ENCODE measurements at places on chromosomes 1 and 21. TPM values are rescaled to one million over a fixed set of nuclear protein-coding genes. Genes with fewer than 3 reads are reported as not detected.

The KCNK2 gene
- total RNA-seq, result not detected

- no peak overlapping the region for H3K4me3 ChIP-seq
- no peak for DNase-seq
- H3K27me3 ChIP-seq, result no peaks in the 10 kb centered on the region
- H3K4me1 ChIP-seq, result no peaks in the 10 kb centered on the region
- H3K27ac ChIP-seq, result no peak overlapping the region
Observed at GRCh38 chr1:159040206-159040605, 30.5 kb downstream of the IFI16 start.

The SPRR4 gene
- total RNA-seq, result not detected

DNA sequence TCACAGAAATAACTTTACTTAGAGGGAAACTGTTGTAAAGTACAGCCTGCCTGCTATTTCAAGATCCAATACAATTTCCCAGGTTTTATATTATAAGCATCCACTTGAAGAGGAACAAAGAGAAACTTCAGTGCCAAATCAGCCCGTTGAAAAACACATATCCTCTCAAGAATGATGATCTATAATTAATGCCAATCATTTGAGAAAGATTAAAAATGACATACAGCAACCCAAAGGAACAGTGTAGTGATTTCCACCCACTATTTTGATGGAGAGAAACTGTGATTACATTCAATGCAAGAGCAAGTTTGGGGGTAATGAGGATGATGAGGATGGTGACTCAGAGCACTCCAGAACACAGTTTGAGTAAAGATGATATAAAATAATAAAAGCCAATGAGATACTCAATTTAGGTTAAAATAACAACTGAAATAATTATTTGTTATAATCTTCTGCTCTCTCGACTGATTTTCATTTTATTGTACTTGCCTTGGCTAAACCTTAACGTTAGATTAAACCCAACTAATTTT lies 715.5 kb downstream of the NCAM2 start:
- no peak overlapping the region for H3K4me3 ChIP-seq
- no peaks in the 10 kb centered on the region for H3K4me1 ChIP-seq
- no peak for DNase-seq
- H3K27ac ChIP-seq, result no peak overlapping the region
- no peaks in the 10 kb centered on the region for H3K36me3 ChIP-seq

The SUSD4 gene
- 2.8 TPM for total RNA-seq

The CRNN gene
- total RNA-seq, result not detected

The SLC35E2B gene
- total RNA-seq, result 77.6 TPM

The SPRR2F gene
- not detected for total RNA-seq

DNA sequence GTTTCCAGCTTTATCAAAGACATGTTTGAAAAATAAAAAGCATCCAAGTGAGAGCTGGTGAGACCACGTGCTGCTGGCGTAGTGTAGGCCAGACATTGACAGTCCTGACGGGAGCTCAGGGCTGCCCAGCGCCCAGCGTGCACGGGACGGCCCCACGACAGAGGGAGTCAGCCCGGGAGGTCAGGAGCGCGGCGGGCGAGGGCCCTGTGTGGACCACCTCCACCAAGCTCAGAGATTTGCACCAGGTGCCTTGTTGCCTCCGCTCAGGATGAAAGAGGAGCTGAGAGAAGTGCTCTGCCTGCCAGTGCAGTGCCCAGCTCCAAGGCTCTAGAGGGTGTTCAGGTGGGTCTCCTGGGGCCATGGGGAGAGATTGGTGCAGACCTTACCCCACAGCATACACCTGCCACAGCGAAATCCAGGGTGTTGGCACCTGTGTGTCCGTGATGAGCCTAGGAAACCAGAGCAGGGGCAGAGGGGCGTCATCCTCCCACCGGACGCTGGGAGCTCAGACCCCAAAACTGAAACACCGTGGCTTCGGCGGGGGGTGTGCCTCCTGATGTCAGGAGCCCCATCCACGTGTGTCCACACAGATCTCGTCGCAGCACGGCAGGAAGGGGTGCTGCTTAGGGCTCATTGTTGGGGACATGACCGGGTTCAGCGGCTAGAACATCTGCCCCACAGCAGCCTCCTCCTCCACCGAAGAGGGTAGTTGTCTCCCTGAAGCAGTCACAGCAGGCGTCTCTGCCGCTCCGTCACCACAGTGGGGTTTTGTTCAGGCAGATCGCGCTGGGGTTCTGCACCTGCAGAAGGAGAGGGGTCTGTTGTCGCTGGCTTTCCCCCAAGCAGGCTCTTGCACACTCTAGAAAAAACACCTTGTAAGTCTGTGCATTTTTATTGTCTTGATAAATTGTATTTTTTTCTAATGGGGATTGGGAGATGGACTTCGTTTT lies 64.2 kb downstream of the POFUT2 start:
- H3K27me3 ChIP-seq, result no peaks in the 10 kb centered on the region
- H3K36me3 ChIP-seq, result peaks cover 21% of the 10 kb centered on the region
- DNase-seq, result no peak
- no peak overlapping the region for H3K4me3 ChIP-seq
- H3K4me1 ChIP-seq, result peaks cover 24% of the 10 kb centered on the region

GRCh38 chr1:23149114-23149513 lies 19.5 kb downstream of the LUZP1 start:
- H3K36me3 ChIP-seq, result no peaks in the 10 kb centered on the region
- no peak overlapping the region for H3K27ac ChIP-seq
- no peak for DNase-seq
- peaks cover 18% of the 10 kb centered on the region for H3K4me1 ChIP-seq
- H3K27me3 ChIP-seq, result no peaks in the 10 kb centered on the region

DNA sequence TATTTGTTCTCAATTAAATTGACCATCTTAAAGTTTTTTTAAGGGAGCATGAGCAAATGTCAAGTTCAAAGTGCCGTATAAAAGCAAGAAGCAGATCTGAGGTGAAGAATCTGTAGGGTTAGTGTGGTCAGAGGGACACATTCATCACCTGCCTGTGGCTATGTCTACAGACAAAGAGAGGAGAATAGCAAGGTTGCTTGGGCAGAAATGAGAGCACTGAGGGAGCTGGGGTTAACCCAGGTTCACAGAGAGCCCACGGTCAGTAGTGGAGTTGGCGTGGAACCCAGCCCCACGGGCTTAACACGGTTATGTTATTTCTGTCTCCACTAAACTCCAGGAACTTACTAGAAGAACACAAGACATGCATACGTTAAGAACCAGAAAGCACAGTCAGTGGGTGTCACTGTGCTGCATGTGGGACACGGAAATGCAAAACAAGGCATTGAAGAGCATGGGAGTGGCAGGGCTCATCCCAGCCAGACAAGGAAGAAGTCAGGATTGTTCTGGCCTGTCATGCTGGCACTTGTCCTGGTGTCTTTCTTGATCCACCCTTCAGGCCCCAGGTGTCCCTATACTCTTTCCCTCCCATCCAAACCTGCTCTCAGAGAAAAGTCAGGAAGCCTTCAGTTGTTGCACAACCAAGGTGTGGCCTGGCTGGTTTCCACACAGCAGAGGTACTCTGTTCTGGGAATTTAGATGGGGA lies 95.5 kb upstream of the IVNS1ABP start:
- H3K4me1 ChIP-seq, result no peaks in the 10 kb centered on the region
- no peak overlapping the region for H3K27ac ChIP-seq
- H3K4me3 ChIP-seq, result no peak overlapping the region
- H3K27me3 ChIP-seq, result no peaks in the 10 kb centered on the region
- no peaks in the 10 kb centered on the region for H3K36me3 ChIP-seq

DNA sequence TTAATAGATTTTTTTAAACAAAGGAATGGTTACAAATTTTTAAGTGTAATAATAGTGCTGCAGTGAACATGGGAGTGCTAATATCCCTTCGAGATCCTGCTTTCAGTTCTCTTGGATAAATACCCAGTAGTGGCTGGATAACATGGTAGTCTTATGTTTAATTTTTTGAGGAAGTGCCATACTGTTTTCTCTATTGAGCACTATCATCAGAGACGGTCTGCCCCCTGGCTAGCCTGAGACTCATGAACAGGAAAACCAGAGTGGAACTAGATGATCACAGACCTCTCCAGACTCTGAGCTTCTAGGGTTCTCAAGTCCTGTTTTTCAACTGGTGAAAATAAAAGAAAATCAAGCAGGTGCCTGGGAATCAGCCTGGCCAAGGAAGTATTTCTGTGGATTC lies 97.3 kb upstream of the MARK1 start:
- DNase-seq, result no peak
- H3K4me3 ChIP-seq, result no peak overlapping the region
- no peaks in the 10 kb centered on the region for H3K36me3 ChIP-seq
- H3K4me1 ChIP-seq, result no peaks in the 10 kb centered on the region
- no peaks in the 10 kb centered on the region for H3K27me3 ChIP-seq

DNA sequence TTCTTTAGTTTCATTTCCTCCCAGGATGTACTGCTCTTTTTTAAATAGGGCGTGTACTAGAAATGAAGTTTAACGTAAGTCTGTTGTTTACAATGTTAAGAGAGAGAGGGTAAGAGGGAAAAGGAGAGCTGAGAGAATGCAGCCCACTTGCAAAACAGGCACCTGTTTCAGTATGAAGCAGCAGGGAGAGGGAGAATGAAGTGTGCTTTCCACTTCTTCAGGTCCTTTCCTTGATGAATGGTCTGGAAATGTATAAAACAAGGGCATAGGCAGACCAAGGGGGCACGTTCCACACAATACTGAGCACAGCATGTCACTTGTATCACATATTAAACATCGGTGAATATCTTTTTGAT lies 2.0 kb downstream of the KCNA3 start:
- peaks cover 61% of the 10 kb centered on the region for H3K4me1 ChIP-seq

DNA sequence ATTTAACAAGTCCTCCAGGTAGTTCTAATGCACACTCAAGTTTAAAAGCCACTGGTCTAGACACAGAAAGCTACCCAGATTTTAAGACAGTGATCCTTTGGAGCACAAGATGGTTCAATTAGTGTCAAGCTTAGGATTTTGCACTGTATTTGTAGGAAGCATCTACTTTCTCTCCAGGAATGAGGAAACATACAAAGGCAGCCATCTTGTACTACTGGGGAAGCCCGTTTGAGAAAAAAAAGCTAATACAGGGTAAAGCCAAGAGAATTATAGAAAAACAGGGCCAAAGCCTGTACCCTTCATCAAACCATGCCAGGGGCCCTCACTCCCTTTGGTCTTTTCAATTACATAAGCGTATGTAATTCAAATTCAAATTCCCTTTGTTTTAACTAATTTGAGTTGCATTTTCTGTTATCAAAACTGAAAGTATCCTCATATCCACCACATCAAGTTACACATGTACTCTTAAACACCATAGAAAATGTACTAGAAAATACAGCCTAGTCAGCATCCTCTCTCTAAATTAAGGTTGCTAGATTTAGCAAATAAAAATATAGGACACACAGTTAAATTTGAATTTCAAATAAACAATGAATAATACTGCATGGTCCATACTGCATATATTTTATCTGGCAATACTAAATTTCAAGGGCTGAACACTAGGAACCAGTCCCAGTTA lies 17.4 kb downstream of the PIK3R3 start:
- H3K27me3 ChIP-seq, result no peaks in the 10 kb centered on the region
- DNase-seq, result no peak
- no peaks in the 10 kb centered on the region for H3K4me1 ChIP-seq
- H3K4me3 ChIP-seq, result no peak overlapping the region
- no peaks in the 10 kb centered on the region for H3K36me3 ChIP-seq

GRCh38 chr1:225735252-225736149 lies 42.1 kb upstream of the SRP9 start:
- H3K4me1 ChIP-seq, result no peaks in the 10 kb centered on the region
- no peaks in the 10 kb centered on the region for H3K36me3 ChIP-seq
- peaks cover 3% of the 10 kb centered on the region for H3K27me3 ChIP-seq
- no peak for DNase-seq

The TTLL10 gene
- not detected for total RNA-seq

GRCh38 chr1:41827991-41828570 lies 90.6 kb downstream of the HIVEP3 start:
- no peak for DNase-seq
- H3K4me1 ChIP-seq, result no peaks in the 10 kb centered on the region
- no peaks in the 10 kb centered on the region for H3K36me3 ChIP-seq
- H3K27ac ChIP-seq, result no peak overlapping the region
- no peaks in the 10 kb centered on the region for H3K27me3 ChIP-seq

DNA sequence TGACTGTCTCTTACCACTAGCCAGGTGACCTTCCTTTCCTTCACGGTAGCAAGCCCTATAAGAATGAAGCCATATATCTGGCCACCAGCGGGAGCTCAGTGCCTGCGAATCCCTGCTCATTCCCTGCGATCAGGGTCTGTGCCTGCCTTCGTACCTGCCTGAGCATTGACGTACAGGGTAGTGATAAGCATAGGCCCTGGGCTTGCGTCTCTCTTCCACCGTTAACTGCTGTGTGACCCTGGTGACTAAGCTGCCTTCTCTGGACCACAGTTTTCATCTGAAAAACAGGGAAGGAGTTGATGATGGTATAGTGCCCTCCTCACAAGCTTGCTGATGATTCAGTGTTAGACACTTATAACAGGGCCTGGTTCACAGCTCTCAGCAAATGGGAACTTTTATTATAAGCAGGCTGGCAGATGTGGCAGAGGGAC lies 4.1 kb downstream of the ZC3H12A start:
- DNase-seq, result no peak
- H3K27me3 ChIP-seq, result no peaks in the 10 kb centered on the region
- peaks cover 67% of the 10 kb centered on the region for H3K4me1 ChIP-seq

The ZNF593OS gene
- total RNA-seq, result not detected

DNA sequence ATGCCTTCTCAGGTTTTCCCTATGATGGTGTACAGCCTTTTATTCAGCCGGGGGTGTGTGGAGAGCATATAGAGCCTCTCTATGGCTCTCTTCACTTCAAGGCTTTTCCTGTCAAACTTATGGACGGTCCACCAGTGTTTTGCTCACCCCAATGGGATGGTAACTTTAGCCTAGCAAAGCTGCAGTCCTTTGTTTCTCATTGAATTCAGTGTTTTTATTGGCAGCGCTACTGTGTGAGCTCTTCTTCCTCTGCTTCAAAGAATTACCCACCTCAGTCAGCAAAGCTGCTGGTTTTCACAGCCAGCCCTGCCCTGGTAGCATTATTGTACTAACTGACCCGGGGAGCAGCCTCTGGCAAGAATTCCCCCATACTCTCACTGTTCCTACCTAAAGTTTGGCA lies 145.3 kb upstream of the RRP15 start:
- DNase-seq, result no peak
- no peaks in the 10 kb centered on the region for H3K36me3 ChIP-seq
- H3K4me3 ChIP-seq, result no peak overlapping the region

DNA sequence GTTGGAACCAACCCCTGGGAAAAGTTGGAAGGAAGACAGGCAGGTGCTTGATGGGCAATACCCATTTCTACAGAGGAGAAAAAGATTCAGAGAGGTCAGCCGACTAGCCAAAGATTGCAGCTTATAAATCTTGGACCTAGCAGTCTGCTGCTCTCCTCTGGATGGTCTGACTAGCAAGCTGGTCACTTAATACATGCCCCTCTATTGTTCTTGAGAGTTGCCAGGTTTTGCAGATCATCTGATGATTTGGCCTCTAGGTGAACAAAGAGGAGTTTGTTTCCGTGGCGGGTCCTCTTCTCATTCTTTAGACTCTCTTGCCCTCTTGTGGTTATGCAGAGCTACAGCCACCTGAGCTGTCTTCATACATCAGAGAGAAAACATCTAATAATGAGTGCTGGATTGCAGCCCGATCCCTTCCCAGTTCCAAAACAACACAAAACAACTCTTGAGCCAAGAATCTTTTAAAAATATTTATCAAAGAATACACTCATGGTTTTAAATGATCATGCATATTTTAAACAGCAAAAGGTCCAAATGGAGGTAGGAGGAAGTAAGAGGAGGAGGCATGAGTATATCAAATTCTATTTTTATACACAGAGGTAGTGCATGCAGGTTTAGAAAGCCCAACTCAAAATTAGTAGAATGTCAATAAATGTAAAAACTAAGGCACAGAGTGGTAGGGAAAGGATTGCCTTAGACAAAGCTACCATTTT lies 115.7 kb downstream of the SLC30A10 start:
- peak; percentile 28 for DNase-seq
- no peak overlapping the region for H3K27ac ChIP-seq

GRCh38 chr1:9300573-9300972 lies 7.9 kb downstream of the SPSB1 start:
- no peak overlapping the region for H3K27ac ChIP-seq
- no peaks in the 10 kb centered on the region for H3K27me3 ChIP-seq
- H3K36me3 ChIP-seq, result peaks cover 7% of the 10 kb centered on the region
